Left colon (tissue), 2 donors: ENCODE measurements at places on chromosomes 11 and 22. TPM values are rescaled to one million over a fixed set of nuclear protein-coding genes. Genes with fewer than 3 reads are reported as not detected.

MMP3 gene
- 0.50 TPM for total RNA-seq

OR52K1 gene
- not detected for total RNA-seq

FOXRED1 gene
- 25.5 TPM for total RNA-seq

MS4A15 gene
- total RNA-seq, result not detected

ABTB2 gene
- total RNA-seq, result 16.6 TPM

XNDC1N gene
- 7.5 TPM for total RNA-seq

MB gene
- 8.4 TPM for total RNA-seq

BIK gene
- 22.6 TPM for total RNA-seq

CARD18 gene
- total RNA-seq, result not detected

CNGA4 gene
- 0.14 TPM for total RNA-seq

OR10D3 gene
- not detected for total RNA-seq

- DNase-seq, result no peak
Observed at GRCh38 chr22:26529345-26529744, 17.1 kb upstream of the TFIP11 start.

- DNase-seq, result no peak
Observed at GRCh38 chr11:60952742-60953170, 780 bp upstream of the SLC15A3 start.

- no peak for DNase-seq
Observed at GRCh38 chr11:25535467-25536272, 796.3 kb upstream of the ANO3 start.

- DNase-seq, result no peak
Observed at GRCh38 chr22:23603266-23603665, 23.2 kb upstream of the IGLL1 start.

- DNase-seq, result no peak
Observed at GRCh38 chr22:49979587-49980264, 19.2 kb downstream of the PIM3 start.

GRCh38 chr11:17580271-17580670, 33.2 kb downstream of the OTOG start:
- no peak for DNase-seq

- no peak for DNase-seq
Observed at GRCh38 chr22:45069925-45070324, 60.1 kb upstream of the PHF21B start.

DNA sequence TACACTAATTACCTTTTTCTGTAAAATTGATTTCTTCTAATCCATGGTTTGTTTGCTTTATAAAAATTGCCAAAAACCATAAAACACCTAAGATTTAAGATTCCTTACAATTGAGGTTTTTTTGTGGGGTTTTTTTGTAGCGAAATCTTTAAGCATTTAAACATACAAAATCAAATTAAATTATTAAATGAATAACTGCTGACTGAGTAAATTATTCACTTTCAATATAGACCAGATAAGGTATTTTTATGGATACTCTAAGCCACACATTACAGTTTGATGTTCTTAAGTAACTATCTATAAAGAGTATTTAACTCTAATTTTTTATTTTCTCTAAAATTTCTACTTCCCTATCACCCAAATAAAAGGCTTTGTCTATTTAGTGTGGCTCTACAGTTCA, 55.5 kb downstream of the PIK3C2A start:
- DNase-seq, result no peak

- no peak for DNase-seq
Observed at GRCh38 chr22:20432244-20432686, 5.4 kb downstream of the SCARF2 start.

DNA sequence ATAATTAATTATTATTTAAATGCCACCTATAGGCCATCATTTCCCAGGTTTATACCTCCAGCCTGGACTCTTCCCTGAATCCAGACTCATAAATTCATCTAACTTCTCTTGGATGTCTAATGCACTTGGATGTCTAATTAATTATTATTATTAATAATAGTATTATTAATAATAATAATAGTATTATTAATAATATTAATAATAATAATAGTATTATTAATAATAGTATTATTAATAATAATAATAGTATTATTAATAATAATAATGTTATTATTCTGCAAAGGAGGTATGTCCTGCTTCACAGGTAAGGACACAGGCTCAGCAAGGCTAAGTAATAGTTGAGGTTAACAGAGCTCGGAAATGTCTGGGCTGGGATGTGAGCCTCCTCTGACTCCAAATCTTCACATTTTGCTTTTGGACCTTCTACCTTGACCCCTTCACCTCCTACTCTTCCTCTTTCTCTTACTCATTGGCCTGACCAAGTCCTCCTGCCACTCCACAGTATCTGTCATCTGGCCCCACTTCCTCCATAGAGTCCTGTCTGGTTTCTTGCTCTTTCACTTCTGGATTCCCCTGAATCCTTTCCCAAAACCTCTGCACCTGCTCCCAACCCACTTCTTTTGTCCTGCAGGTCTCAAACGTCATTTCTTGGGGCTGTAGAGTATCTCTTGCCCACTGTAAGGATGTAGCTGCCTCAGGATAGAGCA, 8.0 kb downstream of the RIBC2 start:
- no peak for DNase-seq

- no peak for DNase-seq
Observed at GRCh38 chr11:7969756-7970646, 4.8 kb upstream of the NLRP10 start.

- no peak for DNase-seq
Observed at GRCh38 chr22:30314915-30315314, 11.8 kb downstream of the TBC1D10A start.

DNA sequence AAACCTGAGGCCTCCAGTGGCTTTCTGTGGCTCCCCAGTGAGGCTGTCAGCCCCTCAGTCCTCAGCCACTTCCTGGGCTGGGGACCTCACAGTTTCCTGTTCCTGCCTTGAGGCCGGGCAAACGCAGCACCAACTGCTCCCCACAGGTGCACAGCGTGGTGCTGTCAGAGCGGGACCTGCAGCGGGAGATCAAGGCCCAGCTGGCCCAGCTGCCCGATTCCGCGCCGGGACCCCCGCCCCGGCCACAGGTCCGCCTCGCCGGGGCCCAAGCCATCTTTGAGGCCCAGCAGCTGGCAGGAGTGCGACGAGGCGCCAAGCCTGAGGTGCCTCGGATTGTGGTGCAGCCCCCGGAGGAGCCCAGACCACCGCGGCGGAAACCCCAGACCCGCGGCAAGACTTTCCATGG, 5.4 kb downstream of the TBC1D10C start:
- DNase-seq, result no peak

- DNase-seq, result no peak
Observed at GRCh38 chr11:77559686-77560401, 29.9 kb upstream of the AQP11 start.

DNA sequence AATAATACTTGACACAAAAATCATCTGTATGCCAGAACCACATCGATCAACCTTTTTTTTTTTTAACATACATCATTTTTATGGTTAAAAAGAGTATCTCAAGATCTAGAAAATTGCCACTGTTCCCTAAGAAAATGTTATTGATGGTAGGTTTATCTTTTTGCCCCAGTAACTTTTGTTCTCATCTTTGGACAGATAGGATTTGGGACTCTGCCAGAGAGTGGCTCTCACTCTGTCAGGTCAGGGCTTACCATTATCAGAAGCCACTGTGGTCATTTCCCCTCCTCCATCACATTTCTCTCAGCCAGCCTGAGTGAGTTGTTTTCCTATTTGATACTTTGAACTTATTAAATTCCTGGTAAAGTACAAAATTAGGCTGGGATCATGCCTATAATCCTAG, 47.9 kb upstream of the YWHAH start:
- no peak for DNase-seq

GRCh38 chr11:12585861-12586260, 88.4 kb upstream of the TEAD1 start:
- DNase-seq, result no peak

GRCh38 chr11:38411149-38411548, 1813.1 kb upstream of the RAG2 start:
- DNase-seq, result no peak

GRCh38 chr11:122743949-122744348, 88.4 kb downstream of the UBASH3B start:
- DNase-seq, result peak; percentile 42

- DNase-seq, result no peak
Observed at GRCh38 chr11:121636800-121637176, 184.0 kb upstream of the SORL1-AS1 start.

- DNase-seq, result peak; percentile 90
Observed at GRCh38 chr22:43923631-43924464, at the start of gene PNPLA3. PNPLA3 (plus strand) TSS chr22:43923805; CDS start chr22:43923912, 107 bp downstream.

GRCh38 chr22:42805016-42805997, 51.8 kb downstream of the ARFGAP3 start:
- DNase-seq, result no peak

GRCh38 chr11:115145324-115145723, 358.9 kb downstream of the CADM1 start:
- no peak for DNase-seq

GRCh38 chr11:42707541-42707940, 604.3 kb upstream of the API5 start:
- no peak for DNase-seq
